ENCODE measurements at places on chromosomes 2 and 18.

- no peak for DNase-seq
Measured at GRCh38 chr2:180322781-180323180, 315.7 kb upstream of the CWC22 start.

DNA sequence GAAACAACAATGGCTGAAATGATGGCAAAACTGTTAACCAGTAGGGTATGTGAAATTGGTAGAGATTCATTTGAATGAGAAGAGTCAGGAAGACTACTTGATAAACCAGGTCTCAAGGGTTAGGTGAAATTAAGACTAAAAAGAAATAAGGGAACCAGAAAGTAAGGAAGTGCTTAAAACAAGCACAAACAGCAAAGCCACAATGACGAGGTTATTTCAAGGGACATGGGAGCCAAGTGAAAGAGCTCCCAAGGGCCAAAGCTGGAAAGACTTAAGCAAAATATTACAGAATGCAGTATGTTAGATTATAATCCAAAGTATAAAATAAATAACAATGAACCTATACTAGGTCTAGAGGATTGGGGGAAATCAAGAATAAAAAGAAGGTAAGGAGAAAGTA is 19.3 kb upstream of the CD302 start:
- no peak for DNase-seq

DNA sequence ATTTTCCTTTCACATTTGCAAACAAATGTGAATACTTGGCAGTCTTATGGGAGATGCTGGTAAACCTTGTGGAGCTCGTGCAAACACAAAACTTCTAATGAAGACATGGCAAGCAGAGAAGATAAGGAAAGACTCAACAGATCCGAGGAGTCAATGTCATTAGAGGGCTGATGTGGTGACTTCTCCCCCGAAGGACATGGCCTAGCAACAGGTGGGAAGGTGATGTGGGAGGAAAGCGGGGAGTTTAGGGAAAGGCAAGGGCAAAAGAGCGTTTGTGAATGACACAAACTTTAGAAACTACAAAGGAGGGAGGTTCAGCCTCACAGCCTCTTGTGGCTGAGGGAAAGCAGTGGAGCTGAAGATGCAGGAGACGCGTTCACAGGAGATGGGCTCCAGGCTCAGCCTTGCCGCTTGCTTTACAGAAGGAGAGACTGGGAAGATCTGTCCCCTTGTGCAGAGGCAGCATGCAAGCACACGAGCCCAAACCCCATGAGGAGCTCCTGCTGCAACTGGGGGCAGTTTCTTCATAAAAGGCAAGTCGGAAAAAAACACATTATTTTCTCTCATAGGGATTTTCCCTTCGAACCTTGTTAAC is 86.6 kb downstream of the SOWAHC start:
- DNase-seq, result no peak

DNA sequence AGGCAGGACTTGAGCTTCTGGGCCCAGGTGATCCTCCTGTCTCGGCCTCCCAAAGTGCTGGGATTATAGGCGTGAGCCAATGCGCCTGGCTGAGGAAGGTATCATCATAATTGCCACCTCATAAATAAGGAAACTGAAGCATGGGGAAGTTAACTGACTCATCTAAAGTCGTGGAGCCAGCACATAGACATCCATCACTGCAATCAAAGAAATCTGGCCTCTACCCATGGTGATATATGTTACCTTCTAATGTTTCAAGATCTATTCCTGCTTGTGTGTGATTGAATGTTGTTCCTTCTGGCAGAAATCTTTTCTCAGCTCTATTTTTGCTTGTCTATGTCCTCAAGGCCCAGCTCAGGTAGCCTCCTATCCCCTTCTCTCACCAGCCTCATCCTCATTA is 105.1 kb upstream of the AQP4 start:
- DNase-seq, result no peak

DNA sequence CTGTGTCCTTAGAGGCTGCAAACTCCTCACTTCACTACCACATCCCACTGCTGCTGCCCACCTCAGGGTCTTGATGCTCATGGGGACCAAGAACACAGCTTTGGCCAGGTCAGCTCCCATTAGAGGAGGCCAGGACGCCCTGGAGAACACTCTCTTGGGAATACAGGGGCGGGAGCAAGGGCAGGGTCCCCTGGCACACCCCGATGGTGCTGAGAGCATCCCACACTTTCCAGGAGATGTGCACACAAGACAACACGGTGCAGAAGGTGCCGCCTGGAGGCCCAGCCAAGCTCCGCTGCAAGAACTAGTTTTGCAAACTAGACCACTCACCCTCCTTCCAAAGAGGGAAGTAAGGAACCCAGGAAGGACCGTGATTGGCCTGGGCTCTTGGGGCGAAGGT is 304.4 kb upstream of the SALL3 start:
- DNase-seq, result no peak

DNA sequence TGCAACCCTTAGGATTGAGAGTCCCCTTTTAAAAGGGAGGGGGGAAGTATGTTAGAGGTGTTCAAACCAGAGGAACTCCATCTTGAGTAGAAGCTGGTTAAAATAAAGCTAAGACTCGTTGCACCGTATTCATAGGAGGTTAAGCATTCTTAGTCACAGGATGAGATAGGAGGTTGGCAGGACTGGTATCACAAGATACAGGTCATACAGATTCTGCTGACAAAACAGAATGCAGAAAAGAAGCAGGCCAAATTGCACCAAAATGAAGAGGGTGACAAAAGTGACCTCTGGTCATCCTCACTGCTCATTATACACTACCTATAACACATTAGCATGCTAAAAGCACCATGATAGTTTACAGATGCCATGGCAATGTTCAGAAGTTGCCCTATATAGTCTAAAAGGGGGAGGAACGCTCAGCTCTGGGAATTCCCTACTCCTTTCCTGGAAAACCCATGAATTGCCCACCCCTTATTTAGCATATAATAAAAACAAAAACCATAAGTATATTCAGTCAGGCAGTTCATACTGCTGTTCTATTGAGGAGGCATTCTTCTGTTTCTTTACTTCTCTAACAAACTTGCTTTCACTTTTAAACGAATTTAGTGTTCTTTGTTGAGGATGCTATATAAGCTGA is 192.2 kb upstream of the NDUFV2 start:
- no peak for DNase-seq

DNA sequence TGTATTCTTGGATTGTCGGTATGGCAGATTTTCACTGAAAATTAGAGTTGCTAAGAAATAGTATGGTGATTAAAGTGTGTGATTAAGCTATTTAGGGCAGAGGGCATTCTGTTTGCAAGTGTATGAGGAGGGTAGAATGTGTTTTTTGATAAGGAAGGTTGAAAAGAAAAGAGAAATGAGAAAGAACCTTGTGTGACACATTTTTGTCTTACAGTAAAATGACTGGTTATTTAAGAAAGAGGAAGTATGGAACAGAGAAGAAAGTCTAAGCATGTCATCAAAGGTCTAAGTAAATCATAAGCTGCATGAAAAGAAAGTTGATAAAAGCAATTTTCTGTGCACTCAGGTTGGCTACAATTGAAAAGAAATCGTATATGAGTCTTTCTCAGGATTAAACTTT is 5.2 kb upstream of the RSAD2 start:
- no peak for DNase-seq

GRCh38 chr18:30945761-30946160 is 96.8 kb downstream of the DSC3 start:
- no peak for DNase-seq
